HS-27A (cell line): ENCODE measurements at places on chromosomes 13 and 19.

- DNase-seq = no peak
Observed at GRCh38 chr13:88707646-88708045, 1036.5 kb downstream of the SLITRK5 start.

DNA sequence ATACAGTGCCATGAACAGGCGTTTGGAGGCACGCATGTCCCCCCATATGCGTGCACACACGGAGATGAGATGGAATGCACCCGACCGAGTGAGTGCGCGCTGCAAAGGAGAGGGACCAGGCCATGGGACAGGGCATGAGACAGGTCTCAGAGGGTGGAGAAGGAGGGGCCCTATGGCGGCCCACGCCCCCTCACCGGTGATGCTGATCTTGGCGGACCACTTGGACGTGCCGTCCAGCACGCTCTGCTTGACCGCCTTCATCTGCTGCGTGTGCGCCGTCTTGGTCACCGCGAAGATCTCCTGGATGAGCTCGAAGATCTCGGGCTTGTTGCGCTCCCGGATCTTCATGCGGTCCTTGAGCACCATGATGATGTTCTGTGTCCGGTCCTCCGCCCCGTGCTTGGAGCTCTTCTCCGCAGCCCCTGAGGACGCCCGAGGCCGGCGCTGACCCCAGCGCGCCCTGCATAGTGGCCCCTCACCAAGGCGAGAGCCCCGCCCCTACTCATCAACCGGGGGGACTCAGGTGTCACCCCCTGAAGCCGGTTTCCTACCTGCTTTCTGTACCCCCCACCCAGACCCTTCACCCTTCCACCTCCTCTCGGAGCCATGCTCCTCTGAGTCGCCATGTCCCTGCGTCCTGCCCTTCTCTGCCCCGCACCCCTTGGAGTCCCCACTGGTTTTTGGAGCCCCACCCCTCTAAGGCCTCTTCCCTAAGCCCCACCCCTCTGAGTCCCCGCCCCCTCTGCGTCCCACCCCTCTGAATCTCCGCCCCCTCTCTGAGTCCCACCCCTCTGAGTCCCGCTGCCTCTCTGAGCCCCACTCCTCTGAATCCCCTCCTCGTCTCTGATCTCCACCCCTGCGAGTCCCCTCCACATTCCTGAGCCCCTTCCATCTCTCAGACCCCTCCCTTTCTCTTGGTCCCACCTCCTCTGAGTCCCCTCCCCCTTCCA is 40.8 kb downstream of the UNC13A start:
- no peak for DNase-seq

GRCh38 chr19:31421856-31422255 is 72.6 kb upstream of the TSHZ3 start:
- DNase-seq = no peak

DNA sequence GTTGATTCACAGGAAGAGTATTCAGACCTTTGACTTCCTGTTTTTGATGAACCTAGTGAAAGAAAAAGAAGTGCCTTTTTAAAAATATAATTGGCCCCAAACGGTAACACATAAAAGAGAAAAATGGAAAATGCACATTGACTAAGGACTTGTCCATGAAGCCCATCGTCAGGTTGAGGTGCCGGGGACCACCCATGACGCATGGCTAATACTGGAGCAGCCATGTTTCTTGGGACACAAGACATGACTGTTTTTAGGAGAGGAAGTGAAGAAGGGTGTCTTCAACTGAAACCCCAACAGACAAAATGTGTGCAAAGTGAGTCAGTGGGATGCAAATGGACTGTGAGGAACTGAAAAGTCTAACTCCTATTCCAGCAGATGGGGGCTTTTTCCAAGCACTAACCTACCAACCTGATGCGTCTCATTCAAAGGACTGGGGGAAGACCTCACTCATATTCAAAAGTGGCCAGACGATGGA is 459.4 kb downstream of the FOXO1 start:
- DNase-seq = no peak

GRCh38 chr13:23470790-23471614 is 37.5 kb upstream of the SACS start:
- no peak for DNase-seq
